T-helper 17 cell (primary cell): ENCODE measurements at places on chromosomes 6 and 20.

- DNase-seq: no peak
Observed at GRCh38 chr6:68559070-68559469, 76.0 kb upstream of the ADGRB3 start.

GRCh38 chr20:62206388-62206775 is 13.7 kb downstream of the HRH3 start:
- DNase-seq: no peak

DNA sequence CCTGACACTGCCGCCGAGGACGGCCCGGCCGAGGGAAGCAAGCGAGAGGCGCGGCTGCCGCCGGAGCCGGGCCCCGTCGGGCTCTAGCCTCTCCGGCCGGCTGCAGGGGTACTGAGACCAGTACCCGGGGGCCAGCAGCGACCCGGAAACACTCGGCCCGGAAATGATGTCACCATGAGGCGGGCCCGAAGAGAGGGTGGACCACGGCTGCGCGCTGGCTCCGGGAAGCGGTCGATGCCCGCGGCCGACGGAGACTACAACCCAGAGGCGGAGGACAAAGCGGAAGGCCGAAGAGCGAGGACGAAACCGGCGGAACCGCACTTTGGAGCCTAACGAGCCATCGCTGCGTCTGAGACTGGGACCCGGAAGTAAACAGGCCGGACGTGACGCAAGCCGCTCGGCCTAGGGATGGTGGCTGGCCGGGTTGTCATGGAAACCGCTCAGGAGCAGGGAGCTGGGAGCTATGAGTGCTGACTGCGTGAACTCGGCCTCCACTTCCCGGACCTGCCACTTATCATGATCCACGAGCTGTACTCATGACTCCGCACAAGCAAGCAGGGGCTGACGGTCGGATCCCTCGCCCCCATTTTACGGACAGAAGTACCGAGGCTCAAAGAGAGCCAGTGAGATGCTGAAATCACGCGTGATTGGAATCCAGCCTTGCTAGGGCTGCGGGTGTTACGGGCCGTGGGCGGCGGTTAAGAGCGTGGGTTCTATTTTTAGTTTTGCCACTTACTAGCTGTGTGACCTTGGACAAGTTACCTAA is at the start of gene SPATA2:
TSS of gene SPATA2 (minus strand) at position 150 of the 766 bp plus-strand sequence. CDS start 7,039 bp downstream, outside the sequence.
- peak; percentile 85 for DNase-seq

- no peak for DNase-seq
Observed at GRCh38 chr20:49181265-49181877, 6.8 kb downstream of the STAU1 start.
